Stimulated activated CD8-positive, alpha-beta memory T cell treated with anti-CD3 and anti-CD28 coated beads, Interleukin-4, amount 100 ng/mL, for 4 hours (primary cell): ENCODE measurements at places on chromosomes 16 and 17.

- no peak for DNase-seq
Measured at GRCh38 chr17:57341611-57342540, 85.6 kb downstream of the MSI2 start.

DNA sequence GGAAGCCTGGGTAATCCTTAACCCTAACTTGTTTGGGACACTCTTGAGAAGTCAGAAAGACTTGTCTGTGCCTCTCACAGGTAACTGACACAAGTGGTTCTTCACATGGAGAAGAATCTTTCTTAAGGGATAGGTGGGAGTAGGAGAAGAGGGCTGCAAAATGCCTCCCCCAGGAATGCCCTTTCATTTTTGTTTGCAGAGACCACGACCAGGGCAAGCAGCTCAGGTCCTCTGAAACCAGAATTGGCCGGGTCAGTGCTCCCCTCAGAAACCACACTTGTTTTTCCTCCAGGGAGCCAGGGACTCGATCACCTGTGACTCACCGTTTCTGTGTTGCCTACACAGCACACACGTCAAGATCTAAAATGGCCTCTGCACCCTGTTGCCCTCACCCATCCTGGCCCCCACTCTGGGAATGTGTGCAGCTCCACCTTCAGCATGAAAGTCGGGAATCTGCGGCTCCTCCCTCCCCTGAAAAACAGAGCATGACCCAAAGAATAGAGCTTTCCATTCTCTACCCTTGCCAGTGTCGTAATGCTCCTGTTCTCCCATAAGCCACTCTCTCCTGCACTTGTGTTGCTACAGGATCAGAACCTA lies 36.1 kb downstream of the HNF1B start:
- DNase-seq, result no peak

DNA sequence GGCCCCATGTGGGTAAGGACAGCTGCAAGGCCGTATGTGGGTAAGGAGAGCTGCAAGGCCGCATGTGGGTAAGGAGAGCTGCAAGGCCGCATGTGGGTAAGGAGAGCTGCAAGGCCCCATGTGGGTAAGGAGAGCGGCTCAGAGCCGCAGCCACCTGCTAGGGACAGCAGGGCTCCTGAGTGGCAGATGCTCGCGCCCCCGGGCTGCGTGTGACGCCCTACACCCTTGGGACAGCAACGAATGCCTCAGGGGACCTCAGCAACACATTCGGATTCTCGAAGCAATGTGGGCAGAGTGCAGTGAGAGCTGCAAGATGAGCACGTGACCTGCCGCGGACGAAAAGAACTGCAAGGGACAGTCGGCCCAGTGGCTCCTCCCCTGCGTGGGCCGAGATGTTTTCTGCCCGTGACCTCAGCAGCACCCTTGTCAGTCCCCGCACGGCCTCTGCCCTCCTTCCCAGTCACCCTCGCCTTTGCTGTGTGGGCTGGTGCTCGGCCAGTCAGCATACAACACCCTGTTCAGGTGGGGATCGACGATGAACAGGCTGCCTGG lies 9.6 kb upstream of the SLC38A8 start:
- DNase-seq, result no peak

GRCh38 chr16:988471-989353 lies 7.1 kb downstream of the SOX8 start:
- DNase-seq, result no peak

- DNase-seq, result no peak
Measured at GRCh38 chr16:79151-80054, 1.4 kb downstream of the MPG start.

GRCh38 chr17:74368341-74369081 lies 1.2 kb downstream of the GPR142 start:
- DNase-seq, result peak; percentile 55

DNA sequence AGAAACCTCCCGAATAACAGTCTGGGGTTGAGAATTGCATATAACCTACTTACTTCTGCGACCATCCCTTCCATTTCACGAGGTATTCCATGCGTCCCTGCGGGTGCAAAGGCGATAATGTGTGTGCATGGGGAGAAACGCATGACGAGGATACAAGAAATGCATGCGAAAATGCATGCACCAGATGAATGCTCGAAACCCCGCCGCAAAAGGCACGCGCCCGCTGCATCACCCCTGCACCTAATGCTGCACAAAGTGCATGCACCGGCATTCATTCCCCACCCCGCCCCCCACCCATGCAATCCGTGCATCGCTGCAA lies 474 bp downstream of the CBX8 start:
- no peak for DNase-seq

GRCh38 chr16:11675561-11676511 lies 7.6 kb downstream of the SNN start:
- no peak for DNase-seq

GRCh38 chr16:1327619-1327947 lies 5.9 kb upstream of the BAIAP3 start:
- no peak for DNase-seq

GRCh38 chr17:63476854-63477479 lies at the start of gene ACE:
Gene ACE, plus strand, starts transcription at chr17:63477061. Its CDS starts 34 bp downstream, at chr17:63477095.
- no peak for DNase-seq

DNA sequence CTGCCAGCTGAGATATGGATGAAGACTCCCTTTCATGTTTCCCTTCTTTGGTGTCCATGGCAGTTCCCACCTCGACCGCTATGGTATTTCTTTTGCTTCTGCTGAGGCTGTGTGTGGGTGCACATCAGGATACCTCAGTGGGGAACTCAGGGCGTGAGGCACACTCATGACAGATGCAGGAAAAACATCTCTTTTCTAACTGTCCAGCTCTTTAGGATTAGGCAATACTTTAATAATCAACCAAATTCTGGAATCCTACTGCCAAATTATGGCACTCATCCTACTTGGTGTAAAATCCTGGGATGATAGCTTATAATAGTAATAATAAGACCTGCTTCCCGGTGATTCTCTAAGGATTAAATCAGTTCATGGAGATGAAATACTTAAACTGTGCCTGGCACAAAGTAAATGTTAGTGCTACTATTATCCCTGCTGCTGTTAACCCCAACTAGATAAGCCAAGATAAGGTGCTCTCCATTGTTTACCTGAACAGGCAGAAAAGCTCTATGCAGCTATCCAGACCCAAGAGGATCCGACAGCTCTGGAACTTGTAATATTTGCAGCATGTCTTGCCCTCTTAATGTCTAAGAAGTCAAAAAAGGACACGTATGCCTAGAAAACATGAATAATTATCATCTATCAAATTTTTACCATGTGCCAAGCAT lies 543.3 kb downstream of the WWOX start:
- no peak for DNase-seq

DNA sequence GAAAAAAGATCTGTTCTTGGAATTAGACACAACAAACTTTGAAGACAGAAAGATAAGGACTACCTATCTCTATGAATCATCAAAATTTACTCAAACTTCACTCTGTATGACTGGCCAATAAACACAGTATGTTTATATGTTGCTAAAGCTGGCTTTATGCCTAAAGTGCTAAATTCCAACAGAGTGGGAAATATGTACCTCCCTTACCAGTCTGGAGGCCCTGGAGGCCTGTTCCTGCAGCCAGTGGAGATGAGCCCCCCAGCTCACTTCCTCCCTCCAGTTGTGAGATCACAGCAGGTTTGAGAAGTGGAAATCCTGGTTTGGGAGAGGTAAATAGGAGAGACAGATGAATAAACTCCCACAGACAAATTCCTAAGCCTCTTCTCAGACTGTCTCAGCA lies 9.0 kb downstream of the ZNF23 start:
- no peak for DNase-seq

GRCh38 chr17:957856-958421 lies 21.6 kb downstream of the NXN start:
- no peak for DNase-seq

DNA sequence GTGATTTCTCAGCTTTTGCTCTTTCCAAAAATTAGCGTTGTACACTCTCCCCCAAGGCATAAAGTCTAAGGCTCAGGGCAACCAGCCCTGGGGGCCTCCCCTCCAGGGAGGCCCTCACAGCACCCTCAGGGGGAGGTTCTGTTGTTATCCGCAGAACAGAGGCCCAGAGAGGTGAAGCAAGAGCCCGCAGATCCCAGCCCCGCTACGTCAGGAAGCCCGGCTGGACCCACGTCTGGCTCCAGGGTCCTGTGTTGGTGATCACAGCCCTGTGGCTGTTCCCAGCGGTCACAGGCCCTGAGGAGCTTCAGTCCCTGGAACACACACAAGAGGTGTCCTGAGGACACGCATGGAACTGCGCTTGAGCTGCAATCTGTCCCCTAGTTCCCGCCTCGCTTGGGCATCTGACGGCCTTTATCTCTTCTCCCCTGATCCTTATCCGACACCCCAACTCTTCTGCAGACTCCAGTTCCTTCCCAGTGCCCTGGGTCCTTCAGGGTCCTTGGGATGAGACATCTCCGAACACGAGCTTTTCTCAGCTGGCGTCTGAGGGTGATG lies 1.1 kb upstream of the ZG16B start:
- DNase-seq, result no peak

GRCh38 chr17:80008848-80009247 lies 26.8 kb downstream of the TBC1D16 start:
- no peak for DNase-seq

DNA sequence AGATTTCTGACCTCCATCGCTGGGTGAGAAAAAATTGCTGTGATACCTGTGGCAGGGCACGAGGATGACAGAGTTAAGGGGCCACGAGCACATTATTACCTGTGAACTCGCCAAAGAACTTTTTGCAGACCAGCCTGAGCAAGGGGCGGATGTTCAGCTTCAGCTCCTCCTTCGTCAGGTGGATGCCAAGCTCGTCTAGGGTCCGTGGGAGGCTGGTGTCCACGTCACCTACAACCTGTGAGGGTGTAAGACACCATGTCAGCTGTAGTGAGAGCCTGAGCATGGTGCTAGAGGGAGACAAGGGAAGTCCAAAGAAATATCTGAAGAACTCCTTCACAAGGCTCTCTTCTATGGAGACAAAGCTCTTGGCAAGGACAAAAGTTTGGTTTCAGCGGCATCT lies 17.1 kb downstream of the HIGD1B start:
- DNase-seq, result no peak

- DNase-seq, result no peak
Measured at GRCh38 chr17:78745407-78746088, 36.5 kb downstream of the CYTH1 start.

DNA sequence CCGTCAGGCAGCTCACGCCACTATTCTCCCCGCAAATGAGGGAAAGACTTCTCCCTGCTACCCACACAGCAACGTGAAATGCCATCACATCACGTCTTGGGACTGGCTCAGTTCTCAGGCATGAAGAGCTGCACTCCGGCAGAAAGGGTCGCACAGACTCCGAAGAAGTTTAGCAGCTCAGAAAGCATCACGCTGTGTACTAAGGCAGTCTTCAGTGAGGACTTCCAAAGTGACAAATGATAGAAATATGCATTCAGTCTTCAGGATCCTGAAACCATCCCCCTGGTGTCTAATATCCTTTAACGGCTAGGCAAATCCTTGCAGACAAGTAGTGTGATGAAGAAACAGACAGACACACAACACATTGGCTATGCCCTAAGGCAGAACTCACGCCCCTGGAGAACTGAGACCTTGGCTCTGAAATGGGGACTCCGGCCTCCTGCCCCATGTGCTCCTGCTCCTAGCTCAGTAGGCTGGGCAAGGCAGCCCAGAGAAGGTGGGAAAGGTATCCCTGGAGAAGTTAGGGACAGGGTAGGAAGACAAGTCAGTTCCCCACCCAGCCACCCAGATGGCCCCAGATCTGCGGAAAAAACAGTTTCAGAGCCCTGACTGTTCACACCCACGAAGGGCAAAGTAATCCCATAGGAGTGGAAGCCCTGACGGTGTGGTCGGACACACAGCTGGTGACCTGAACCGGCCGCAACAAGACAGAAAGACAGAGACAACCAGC lies 1.6 kb downstream of the XYLT1 start:
- no peak for DNase-seq

DNA sequence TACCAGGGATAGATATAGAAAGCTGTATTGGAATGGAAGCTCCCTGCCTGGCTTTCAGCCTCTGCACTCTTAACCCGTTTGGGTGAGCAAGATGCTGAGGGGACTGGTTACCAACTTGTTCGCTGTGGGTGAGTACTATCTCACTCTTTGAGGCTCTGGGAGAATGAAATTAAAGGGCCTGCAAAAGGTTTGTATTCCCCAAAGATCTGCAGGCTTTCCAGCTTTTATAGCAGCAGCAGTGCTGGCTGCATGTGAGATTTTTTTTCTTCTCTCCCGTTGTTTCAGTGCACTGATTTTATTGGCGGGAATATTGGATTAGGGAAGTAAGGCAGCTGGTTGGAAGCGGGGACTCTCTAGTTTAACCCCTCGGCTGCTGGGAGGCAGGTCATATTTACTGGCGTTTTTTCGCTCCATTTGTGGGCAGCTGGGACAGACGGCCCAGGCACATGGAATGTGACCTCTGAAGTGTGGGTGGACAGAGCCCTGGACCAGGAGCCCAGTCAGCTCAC lies 30.9 kb downstream of the C17orf75 start:
- no peak for DNase-seq

DNA sequence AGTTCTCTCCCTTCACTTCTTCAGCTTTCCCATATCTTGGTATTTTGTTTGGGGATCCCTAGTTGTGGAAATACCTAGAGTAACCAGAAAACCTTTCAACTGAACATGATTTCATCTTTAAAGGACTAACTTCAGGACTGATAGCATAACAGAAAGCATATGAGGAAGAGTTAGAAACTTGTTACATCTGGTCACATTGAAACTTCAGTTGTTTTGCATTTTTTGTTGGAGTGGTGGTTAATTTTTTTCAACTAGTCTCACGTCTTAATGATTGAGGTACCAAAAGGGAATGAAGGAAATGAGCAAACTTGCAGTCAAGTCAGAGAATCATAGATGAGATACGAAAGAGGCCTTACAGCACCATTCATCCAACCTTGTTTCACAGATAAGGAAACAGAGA lies 49.6 kb downstream of the TANGO6 start:
- DNase-seq, result no peak

DNA sequence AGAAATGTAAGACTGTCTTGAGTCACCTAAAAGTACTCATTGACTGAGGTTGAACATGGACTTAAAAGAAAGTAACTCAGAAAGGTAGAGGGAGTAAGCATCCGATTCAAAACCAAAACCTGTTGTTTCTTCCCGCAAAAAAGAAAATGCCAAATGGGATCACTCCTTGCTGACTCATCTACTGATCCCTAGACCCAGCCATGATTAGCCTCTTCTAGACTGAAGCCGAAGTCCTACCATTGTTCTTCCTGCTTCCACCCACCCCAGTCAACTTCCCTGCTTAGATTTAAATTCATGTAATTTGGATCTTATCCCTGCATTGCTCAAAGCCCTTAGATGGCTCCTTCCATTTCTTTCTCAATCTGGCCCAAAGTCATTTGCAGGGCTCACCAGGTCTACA lies 760.5 kb upstream of the SOX9 start:
- no peak for DNase-seq

- DNase-seq, result no peak
Measured at GRCh38 chr16:67934306-67935100, 2.1 kb downstream of the PSMB10 start.

DNA sequence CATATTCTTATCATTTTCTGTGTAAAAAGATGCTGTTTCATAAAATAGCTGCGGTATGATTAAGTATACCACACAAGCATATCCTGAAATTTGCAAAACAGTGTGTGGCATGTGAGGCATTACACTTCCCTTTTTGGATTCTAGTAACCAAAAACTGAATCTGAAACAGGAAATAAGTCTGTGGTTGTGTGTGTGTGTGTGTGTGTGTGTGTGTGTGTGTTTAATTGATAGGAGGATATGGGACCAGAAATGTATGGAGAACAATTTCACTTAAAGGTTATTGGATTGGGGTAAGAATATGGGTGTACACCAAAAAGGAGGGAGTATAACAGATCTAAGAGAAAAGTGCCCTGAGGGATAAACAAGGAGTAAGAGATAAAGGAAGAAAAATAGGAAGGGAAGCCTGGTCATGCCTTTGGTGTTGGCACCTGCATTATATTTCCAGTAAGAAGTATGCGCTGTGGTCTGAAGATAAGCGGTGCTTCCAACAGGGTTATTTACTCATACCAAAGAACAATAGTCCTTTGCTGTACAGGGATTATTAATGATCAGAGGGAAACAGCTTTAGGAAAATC lies 4.0 kb downstream of the LYRM1 start:
- DNase-seq, result no peak
